Articular chondrocyte of knee joint (primary cell): ENCODE measurements at places on chromosomes 12 and 14. TPM values are rescaled to one million over a fixed set of nuclear protein-coding genes. Genes with fewer than 3 reads are reported as not detected.

UTP20 gene
- 25.8 and 26.9 TPM in 2 replicates for total RNA-seq

IKZF4 gene
- total RNA-seq = 1.8 and 1.9 TPM in 2 replicates

WNT1 gene
- not detected in 2 replicates for total RNA-seq

FAM222A gene
- 0.39 and 0.43 TPM in 2 replicates for total RNA-seq

LRP1-AS gene
- total RNA-seq = not detected in 2 replicates

TAS2R7 gene
- total RNA-seq = 0.22 TPM in 1 of 2 replicates, not detected in the other

GRIP1 gene
- 0.26 and 0.32 TPM in 2 replicates for total RNA-seq

SLCO1B1 gene
- not detected in 2 replicates for total RNA-seq

KRT73 gene
- not detected in 2 replicates for total RNA-seq

IRAK3 gene
- total RNA-seq = 22.3 and 28.3 TPM in 2 replicates

OGFOD2 gene
- 7.1 and 9.4 TPM in 2 replicates for total RNA-seq

KRT79 gene
- not detected in 2 replicates for total RNA-seq

CMAS gene
- 20.1 and 30.9 TPM in 2 replicates for total RNA-seq

ALDH1L2 gene
- 53.9 and 60.5 TPM in 2 replicates for total RNA-seq

TAC3 gene
- total RNA-seq = not detected in 2 replicates

INF2 gene
- total RNA-seq = 60.8 and 64.6 TPM in 2 replicates

PZP gene
- total RNA-seq = not detected in 2 replicates

NFATC4 gene
- 202 and 302 TPM in 2 replicates for total RNA-seq
